ENCODE measurements at places on chromosomes 5 and 9.

- no peak for DNase-seq
These were observed 98.1 kb downstream of the APBA1 start for GRCh38 chr9:69574057-69574456.

DNA sequence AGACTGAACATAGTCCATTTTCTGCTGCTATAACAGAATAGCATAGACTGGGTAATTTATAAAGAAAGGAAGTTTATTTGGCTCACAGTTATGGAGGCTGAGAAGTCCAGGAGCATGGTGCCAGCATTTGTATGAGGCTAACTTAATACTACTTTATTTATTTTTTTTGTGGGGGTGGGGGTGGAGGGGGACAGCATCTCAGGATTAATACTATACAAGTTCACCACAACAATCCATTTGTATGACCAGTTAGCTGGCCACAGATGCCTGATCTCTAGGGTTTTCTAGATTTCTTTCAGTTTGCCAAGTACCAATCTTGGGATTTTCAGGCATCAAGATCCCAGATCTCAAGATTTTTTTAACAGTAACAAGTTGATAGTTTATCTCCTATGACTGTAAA is 20.3 kb downstream of the ANGPTL2 start:
- DNase-seq: no peak

DNA sequence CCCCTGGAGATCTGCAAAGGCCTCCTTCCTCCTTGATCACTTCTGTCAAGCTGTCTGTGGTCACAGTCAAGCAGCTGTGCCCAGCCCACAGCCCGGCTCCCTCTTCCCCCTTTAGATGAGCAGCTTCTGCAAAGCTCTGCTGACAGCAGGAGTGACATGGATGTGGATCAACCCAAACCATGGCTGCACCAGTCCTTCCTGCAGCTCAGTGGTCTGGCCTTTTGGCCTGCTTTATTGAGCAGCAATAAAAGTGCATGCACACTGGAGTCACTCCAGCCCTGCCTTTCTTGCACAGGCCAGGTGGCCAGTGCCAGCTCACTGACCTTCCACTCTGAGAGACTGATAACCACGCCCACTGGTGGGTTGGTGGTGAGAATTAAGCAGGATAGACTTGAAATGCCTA is 91.3 kb upstream of the OTULINL start:
- peak; percentile 57 for DNase-seq

- no peak for DNase-seq
These were observed 129.1 kb upstream of the SPRY4 start for GRCh38 chr5:142453932-142454331.

DNA sequence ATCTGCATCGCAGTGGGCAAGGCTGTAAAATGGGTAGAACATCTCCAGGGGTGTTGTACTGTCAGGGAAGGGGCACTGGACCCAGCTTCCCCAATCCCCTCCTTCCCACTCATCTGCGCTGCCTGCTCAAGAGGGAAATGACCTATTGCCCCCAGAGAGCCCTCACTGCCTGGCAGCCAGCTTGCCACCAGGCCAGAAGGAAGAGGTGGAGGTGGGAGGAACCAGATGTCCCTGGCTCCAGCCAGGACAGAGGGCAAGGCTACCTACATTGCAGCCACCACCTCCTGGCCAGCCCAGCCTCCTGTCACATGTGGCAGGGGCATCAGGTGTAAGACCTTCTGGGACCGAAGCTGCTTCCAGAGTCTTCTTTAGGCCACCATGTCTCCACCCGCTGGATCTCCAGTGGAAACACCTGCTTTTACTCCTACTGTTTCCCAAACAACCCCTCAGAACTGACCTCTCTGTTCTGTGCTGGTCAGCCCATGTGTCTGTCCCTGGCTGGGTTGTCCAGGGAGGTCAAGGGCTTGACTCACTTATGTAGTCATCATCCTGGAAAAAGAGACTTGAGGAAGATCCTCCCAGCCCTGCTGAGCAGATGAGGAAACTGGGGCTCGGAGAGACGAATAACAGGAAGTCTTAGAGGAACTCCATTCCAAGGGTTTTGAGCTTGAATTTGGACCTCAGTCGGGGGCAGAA is 42.3 kb downstream of the JADE2 start:
- no peak for DNase-seq

- no peak for DNase-seq
These were observed 69.1 kb downstream of the PSAT1 start for GRCh38 chr9:78365748-78366697.

DNA sequence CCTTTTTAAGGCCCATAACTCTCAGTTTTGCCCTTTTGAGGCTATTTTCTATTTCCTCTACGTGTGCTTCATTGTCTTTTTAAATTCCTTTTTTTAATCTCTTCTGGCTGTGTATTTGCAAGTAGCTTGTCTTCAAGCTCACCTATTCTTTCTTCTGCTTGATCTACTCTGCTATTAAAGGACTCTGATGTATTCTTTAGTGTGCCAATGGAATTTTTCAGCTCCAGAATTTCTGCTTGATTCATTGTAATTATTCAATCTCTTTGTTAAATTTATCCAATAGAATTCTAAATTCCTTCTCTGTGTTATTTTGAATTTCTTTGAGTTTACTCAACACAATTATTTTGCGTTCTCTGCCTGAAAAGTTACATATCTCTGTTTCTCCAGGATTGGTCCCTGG is 178.7 kb downstream of the FAM170A start:
- no peak for DNase-seq

DNA sequence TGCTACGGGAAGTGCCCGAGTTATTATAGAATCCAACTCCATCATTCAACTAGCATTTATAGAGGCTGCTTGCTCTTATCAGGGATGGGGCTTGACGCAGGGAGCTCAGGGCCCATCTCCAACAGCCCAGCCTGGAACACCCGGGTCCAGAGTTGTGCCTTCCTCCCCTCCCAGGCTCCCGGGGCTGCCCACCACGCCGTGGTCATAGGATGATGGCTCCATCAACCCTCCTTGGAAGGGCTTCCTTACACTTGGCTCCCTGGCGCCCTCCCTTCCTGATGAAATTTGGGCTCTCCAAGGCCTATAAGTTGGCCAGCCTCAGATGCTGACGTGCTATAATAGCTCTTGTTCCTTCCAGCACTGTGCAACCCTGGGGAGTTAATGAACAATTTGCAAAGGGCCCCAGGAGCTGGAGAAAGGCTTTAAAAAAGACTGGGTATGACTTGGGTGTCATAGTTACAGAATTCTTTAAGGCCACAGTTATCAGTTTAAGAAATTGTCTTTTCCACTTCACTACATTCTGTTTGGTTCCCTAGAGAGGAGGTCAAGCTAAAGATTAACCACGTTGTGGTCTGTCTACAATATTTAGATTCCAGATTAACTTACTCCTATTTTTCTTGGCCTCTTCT is 42.5 kb upstream of the GADD45G start:
- no peak for DNase-seq
